HCT116 (cell line): ENCODE measurements at places on chromosomes 4 and X.

DNA sequence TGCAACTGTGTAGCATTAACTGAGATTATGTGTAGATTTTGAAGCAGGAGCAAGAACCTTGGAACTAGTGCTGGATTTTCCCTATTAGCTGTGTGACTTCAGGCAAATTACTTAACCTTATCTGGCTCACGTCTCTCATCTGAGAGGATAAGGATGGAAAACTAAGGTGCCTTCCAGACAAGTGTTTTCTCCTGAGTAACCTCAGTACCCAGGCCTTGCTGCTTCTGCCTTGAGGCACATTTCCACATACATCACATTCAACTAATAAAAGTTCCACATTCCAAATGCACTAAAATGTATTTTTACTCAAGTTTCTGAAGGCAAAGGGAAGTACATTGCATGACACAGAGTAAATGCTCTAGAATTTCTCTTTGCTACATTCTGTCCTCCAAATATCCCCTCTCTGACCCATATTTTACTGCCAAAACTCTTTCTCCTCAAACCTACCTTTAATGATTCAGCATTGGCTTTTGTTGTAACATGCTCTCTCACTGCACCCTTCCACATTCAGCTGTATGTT lies 195.4 kb upstream of the ADGRL3 start:
- DNase-seq = no peak

DNA sequence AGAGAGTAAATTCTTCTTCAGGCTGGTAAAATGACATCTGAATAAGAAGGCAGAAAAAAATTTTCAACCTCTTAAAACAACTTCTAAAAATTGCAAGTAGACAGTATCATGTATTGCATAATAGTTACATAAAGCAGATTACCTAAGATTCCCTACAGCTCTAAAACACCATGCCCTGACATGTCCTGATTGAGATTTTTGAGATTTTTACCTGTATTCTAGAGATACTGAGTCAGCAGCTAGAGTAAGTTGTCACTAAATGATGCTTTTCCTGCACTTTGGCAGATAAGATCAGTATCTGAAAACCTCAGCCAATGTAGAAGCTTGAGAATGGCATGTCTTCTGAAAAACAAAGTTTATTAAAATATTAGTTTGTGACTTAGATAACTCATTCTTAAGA lies 713.6 kb downstream of the CCSER1 start:
- DNase-seq = no peak

DNA sequence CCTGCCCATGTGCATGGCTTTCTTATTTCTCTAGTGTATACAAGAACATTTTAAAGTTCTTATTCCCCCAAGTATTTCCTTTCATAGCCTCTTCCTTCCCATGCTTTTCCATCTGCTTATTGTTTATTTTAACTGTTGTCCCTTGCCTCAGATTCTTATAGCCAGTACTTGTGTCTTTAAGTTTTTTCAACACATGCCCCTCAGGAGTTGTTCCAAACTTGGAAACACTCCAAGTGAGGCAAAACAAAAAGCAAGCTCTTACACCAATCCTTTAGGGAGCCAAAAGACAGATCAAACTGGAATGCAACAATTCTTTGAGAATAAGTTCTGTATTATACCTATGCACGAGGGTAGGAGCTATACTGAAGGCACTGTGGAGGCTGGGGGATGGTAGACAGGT lies 222.0 kb upstream of the STK26 start:
- DNase-seq = no peak

DNA sequence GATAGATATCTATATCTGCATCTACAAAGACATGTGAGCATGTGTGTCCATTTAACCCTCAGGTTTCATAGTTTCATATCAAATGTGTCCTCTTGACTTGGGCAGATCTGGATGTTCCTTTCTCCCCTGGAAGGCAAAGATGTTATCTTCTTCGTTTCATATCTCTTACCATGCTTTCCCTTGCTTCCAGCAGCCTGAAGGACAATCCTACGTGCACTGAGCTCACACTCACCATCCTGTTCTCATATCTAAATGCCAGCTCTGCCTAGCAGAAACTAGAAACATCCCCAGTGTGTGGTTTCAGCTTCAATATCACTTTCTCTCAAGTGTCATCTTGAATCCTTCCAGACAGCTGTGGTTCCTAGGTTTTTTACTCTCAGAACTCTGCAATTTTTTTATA lies 66.2 kb downstream of the ZAR1 start:
- no peak for DNase-seq

DNA sequence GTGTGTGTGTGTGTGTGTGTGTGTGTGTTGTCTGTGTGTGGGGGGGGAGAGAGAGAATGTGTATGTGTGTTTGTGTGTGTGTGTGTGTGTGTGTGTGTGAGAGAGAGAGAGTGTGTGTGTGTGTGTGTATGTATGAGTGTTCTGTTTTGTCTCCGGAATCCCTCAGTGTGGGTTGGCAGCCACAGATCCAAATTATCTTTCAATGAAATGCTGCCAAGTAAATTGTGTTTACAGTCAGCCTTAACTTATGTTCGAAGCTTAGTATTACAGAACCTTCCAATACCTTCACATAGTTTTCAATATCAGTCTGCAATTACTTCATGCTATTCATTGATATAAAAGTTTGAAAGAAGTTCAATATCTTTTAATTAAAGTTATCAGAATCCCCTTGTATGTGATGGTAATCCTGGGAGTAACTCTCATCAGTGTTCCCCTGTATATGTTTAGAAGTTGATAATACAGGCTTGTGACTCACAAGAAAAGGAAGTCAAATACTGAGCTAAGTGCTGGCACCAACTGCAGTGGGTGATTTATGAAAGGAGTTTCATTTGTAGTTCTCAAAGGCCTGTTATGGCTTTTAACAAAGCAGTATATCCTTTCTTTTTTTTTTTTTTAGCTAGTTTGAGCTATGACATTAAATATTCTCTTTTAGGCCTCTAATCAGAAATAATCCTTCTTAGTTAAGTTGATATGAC lies 51.6 kb upstream of the HTR2C start:
- DNase-seq = no peak
